Cardiac fibroblast (primary cell): ENCODE measurements at places on chromosomes 1 and 21.

GRCh38 chr1:193457676-193458075 lies 271.3 kb upstream of the B3GALT2 start:
- no peak for DNase-seq

DNA sequence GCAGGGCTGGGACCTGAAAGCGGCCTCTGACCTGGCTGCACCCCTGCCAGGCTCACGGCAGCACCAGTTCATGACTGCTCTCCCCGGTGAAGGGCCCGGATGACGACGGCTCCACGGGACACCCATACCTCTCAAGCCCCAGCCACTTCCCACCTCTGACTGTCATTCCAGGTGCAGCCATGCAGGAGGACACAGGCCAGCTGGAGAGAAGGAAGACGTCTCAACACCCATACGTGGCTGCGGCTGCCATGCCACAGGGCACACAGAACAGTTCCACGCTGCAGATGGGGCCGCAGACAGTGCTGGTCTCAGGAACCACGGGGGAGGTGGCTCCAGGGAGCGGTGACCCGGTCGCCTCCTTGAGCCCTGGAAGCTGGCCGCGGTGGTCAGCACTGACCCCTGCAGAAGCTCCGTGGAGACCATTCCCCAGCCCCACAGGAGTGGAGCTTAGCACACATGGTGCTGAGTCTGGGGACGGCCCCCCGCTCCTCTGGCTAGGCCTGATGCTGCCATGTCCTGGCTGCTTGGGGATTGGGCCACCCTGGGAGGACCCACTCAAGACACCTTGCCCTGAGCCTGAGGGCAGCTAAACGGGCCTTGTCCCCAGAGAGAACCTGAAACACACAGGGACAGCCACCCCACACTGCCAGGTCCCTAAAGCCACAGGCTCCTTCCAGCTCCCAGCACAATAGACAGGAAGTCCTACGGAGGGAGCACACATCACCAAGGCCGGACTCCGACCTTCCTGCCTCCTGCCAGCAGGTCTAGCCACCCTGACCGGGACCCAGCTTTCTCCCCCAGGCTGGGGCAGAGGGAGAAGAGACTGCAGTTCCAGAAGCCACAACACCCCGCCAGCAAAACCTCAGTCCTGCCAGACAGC lies 8.6 kb downstream of the WNT9A start:
- DNase-seq = no peak

- peak; percentile 0 for DNase-seq
Measured at GRCh38 chr1:82503822-82504221, 703.1 kb downstream of the ADGRL2 start.

GRCh38 chr1:110645821-110646735 lies 28.7 kb downstream of the KCNA3 start:
- DNase-seq = peak; percentile 16

GRCh38 chr21:37870221-37870620 lies 46.0 kb downstream of the KCNJ6 start:
- DNase-seq = no peak

DNA sequence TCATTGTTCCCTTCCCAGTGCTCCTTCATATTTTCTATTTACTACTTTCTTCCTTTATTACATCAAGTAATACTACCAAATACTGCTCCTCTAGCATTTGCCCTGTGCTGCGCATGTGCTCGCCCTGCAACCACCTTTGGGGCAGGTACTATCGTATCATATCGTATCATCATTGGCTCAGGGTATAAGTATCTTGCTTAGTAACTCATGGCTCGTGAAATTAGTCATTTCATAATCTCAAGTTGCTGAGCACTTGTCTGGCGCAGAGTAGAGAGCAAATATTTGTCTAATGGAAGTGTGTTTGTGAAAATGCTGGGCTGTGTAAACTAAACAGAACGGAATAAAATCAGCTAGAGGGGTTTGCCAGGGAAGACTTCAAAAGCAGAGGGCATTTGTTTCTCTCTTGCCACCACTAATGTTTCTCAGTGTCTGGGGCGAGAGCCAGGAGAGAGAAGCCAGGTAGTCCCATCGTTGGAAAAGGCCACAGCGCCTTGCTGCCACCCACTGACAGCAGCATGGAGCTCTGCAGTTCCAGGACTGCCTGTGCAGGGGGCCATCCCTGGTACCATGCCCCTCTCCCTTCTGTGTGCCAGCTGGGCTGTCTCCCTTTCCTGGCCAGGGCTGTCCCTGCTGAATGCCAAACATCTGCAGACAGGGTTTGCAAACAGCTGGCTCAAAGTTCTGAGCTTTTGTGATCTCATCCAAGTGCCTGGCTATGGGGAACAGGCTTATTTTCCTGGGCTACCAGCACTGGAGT lies 20.0 kb upstream of the CPT2 start:
- DNase-seq = peak; percentile 54

- DNase-seq = peak; percentile 83
Measured at GRCh38 chr1:8097077-8097799, 71.1 kb upstream of the ERRFI1 start.

DNA sequence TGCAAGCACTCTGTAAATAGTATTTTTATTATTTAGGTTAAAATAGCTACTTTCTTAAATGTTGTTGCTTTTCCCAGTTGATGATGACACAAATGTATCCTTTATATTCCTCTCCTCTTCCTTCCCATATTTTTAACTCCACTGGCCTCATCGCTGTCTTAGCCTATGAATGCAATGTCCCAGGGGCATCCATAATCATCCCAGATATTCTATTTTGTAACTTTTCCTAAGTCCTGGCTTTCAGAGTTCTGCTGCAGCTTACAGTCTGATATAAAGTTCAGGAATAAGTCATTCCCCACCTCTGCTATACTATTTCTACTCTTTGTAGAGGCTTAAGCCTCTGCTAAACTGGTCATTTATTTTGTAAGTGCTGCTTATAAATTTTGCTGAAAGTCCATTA lies 58.3 kb downstream of the ASTN1 start:
- no peak for DNase-seq

- no peak for DNase-seq
Measured at GRCh38 chr21:14454016-14455009, 71.4 kb upstream of the HSPA13 start.

DNA sequence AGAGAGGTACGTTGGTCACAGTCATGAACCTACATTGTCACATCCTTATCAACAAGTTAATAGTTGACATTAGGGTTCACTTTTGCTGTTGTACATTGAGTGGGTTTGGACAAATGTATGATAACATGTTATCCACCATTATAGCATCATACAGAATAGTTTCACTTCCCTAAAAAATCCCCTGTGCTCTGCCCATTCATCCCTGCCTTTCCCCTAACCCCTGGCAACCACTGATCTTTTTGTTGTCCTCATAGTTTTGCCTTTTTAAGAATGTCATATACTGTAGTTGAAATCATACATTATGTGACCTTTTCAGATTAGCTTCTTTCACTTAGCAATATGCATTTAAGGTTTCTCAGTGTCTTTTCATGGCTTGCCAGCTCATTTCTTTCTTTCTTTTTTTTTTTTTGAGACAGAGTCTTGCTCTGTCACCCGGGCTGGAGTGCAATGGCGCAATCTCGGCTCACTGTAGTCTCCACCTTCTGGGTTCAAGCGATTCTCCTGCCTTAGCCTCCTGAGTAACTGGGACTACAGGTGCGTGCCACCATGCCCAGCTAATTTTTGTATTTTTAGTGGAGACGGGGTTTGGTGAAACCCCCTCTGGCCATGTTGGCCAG lies 50.6 kb downstream of the UCK2 start:
- no peak for DNase-seq

- DNase-seq = no peak
Measured at GRCh38 chr21:32966120-32966519, 59.6 kb upstream of the OLIG2 start.

DNA sequence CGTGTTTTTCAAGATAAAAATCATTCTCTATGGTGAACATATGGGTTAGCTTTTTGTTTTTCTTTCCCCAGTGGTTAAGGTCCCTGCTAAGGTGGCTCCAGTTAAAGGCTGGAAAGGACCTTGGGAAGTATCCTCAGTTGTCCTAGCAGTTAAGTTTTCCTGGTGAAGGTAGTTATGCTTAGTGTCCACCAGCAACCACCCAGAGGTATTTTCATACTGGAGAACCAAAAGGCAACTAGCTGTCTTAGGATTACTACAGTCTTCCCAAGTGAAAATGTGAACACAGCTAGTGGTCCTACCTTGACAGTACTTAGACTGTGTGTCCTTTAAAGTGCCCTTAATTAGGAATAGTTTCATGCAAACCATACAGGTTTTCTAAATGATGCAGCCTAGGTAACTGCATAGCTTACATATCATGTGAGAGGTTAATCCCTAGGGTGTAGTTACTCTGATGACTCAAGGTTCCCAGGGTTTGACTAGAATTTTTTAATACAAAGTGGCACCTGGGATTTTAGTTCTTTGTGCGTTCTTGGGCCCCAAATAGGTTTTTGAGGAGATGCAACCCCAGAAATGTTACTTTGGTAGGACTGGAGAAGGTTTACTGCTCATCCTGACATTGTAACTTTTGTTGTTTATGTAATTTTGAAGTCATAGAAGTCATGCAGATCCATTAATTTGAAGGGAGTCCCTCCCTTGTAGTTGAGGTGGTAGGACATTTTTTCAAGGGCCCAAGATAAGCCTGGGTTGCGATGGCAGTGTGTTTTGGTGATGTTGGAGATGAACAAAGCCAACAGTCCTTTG lies 36.5 kb downstream of the YY1AP1 start:
- DNase-seq = peak; percentile 35

GRCh38 chr1:64969305-64970046 lies 3.1 kb upstream of the JAK1 start:
- peak; percentile 51 for DNase-seq

GRCh38 chr1:149885339-149886120 lies 13.8 kb upstream of the BOLA1 start:
- peak; percentile 92 for DNase-seq

- no peak for DNase-seq
Measured at GRCh38 chr1:234877761-234878160, 250.9 kb downstream of the TOMM20 start.

DNA sequence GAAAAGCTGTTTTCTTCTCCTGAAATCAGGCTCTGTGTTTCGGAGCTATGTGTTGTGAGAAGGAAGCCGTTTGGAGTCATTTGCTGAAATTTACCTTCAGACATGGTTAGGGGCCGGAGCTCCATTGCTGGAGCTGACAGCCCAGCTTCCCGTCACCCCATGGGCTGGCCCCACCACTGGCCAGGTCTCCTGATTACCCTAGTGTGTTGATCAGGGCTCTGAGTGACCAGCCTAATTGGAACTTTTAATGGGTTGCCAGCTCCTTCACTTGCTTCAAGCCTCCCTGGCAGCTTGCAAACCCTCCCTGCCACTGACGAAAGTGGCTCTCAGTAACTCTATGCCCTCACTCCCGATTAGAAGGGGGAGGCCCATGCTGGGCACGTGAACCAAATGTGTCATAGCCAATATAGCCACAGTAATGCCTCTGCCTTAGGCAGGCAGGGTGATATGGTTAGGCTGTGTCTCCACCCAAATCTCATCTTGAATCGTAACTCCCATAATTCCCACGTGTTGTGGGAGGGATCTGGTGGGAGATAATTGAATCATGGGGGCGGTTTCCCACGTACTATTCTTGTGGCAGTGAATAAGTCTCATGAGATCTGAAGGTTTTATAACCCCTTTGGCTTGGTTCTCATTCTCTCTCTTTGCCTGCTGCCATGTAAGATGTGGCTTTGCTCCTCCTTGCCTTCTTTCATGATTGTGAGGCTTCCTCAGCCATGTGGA lies 224.1 kb downstream of the TRABD2B start:
- DNase-seq = no peak

GRCh38 chr1:28494737-28495136 lies 11.1 kb upstream of the RCC1 start:
- no peak for DNase-seq

DNA sequence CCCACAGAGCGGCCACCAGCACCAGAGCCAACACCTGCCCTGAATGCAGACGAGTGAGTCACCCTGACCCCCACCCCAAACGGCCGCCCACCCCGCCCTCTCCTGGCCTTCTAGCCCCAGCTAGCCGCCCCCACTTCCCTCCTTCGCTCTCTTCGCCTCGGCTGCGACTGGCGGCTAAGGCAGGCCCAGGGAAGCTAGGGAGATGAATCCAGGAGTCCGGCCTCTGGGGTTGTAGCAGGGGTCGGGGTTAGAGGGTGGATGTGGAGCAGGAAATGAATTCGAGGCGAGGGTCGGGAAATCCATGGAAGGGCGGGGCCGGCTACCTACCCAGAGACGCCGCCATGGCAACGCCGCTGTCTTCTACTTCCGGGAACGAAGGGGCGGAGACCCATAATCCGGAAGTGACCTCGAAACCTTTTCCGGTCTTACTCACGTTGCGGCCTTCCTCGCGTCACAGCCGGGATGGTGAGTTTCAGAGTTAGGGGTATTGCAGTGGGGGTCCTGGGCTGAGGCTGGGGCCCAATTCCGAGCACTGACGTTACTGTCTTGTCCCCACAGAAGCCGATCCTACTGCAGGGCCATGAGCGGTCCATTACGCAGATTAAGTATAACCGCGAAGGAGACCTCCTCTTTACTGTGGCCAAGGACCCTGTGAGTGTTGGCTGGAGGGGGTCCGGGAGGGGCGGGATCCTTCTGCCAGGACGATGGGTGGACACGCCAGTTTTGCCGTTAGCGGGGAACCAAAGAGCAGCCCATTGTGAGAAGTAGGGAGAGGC lies at the start of the genes EIF3I and TMEM234:
EIF3I (plus strand) TSS at position 428 of the 776 bp plus-strand sequence; CDS start at position 463, 35 bp downstream.
TMEM234 (minus strand) TSS at position 374 of the 776 bp plus-strand sequence; CDS start at position 343, 31 bp downstream.
- peak; percentile 92 for DNase-seq

- DNase-seq = no peak
Measured at GRCh38 chr1:207056673-207057072, 3.6 kb downstream of the PFKFB2 start.

GRCh38 chr1:230787471-230787870 lies 40.3 kb downstream of the CAPN9 start:
- no peak for DNase-seq

GRCh38 chr1:27342391-27342777 lies 562 bp downstream of the SYTL1 start:
- no peak for DNase-seq

- no peak for DNase-seq
Measured at GRCh38 chr21:33299181-33299752, 25.5 kb upstream of the IFNAR1 start.

- DNase-seq = no peak
Measured at GRCh38 chr1:162487241-162487640, 10.4 kb upstream of the UHMK1 start.

- DNase-seq = peak; percentile 64
Measured at GRCh38 chr1:147890177-147890790, 12.3 kb upstream of the GJA8 start.

- DNase-seq = peak; percentile 26
Measured at GRCh38 chr21:24110846-24111245, 1496.4 kb downstream of the MRPL39 start.

- no peak for DNase-seq
Measured at GRCh38 chr1:10286244-10286643, 75.9 kb downstream of the KIF1B start.

DNA sequence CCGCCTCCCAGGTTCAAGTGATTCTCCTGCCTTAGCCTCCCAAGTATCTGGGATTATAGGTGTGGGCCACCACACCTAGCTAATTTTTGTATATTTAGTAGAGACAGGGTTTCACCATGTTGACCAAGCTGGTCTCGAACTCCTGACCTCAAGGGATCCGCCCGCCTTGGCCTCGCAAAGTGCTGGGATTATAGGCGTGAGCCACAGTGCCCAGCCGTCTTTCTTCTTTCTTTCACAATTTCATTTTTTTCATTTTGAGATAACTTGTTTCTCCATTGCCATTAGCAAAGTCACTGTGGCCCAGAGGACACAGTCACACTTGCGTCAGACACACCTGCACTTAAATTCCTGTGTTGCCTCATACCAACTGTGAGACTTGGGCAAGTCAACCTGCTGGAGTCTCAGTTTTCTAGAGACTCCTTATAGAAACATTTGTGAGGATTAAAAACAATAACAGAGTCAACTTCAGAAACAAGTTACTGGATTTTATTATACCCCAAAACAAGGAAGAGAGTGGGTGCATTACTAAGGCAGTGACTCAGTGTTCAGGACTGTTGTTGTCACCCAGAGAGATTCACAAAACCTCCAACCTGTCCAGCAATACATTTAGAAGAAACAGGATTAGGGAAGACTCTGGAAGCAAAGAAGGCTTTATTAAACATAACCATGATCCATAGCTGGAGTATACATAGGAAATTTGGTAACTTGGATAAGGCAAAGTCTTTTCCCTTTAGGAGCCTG lies 2.6 kb downstream of the TEDDM1 start:
- peak; percentile 18 for DNase-seq
